Head of caudate nucleus (tissue), 42 donors: ENCODE measurements at places on chromosomes 11 and 22.

- DNase-seq, result no peak
Measured at GRCh38 chr22:48084041-48084728, 1321.7 kb downstream of the TBC1D22A start.

DNA sequence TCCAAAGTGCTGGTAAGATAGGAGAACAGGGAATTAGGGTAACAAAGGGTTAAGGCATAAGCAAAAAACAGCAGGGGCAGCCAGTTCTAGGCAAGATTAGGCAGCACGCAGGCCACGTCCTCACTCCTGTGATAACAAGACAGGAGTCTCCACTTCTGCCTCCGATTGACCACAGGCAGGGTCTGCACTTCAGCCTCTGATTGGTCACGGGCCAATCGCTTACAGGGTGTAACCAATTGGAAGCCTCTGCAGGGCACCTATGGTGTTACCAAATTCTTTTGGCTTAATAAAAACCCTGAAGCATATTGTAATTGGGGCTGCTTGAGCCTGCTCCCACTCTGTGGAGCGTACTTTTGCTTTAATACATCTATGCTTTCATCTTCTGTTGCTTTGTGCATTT, 12.2 kb upstream of the GSTP1 start:
- DNase-seq, result no peak

DNA sequence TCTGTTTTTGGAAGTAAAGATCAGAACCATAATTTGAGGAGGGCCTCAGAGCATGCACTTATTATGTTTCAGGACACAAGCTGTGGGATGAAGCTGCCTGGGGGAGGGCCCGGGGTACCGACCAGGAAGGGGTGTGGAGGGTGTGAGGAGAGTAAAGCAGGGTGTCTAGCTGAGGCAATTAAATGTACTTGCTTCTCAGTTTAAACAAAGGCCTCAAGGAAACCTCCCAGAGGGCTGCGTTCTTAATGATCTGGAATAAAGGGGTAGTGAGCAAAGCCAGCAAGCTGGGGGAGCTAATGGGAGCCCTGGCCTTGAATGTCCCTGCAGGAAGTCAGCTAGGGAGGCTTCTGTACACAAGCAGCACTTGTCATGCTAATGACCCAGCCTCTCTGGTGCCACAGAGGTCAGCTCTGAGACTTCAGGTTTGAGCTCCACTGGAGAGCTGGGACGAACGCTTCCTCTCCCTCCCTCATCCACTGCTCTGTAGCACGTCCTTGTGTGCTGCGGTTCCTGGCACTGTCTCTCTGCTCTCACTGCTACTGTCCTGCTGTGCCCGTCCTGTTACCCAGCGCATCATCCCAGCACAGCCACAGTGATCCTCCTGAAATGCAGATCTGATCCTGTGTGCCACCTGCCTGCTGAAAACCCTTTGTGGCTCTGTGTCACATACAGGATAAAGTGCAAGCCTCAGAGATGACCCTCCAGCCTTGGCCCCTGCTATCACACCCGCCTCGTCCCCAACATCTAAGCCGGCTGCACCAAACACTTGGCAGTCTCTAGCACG, 159.7 kb downstream of the DBX1 start:
- peak; percentile 34 for DNase-seq

DNA sequence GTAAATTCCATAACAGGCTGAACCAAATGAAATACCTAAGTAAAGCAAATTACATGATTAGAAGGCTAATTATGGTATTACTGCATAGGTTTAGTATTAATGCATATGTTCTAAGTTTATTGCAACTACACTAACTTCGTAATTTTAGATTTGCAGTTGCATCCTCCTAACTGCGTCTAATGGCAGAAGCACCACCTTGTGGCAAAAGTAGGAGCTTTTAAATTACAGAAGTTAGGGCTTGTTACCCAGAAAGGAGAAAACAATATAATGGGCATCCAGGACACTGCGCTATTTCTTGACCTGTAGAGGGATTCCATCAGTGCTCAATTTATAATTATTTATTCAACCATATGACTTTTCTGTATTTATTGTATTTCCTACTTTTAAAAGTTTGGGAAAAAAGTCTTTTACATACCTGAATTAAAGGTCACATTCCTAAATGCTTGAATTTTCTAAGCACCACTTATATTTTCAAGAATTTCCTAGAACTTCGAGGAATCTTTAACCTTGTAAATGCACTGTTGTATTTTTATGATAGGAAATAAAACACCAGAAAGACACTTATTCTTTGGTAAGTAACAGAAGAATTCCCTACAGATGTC, 16.3 kb upstream of the GPR83 start:
- DNase-seq, result no peak

- no peak for DNase-seq
Measured at GRCh38 chr11:30483056-30483455, 103.1 kb downstream of the MPPED2 start.

GRCh38 chr11:76750746-76751145, 32.4 kb upstream of the TSKU start:
- DNase-seq, result no peak

- no peak for DNase-seq
Measured at GRCh38 chr11:134020598-134020997, 48.3 kb upstream of the JAM3 start.

- peak; percentile 74 for DNase-seq
Measured at GRCh38 chr22:38570779-38571364, 889 bp upstream of the DMC1 start.

DNA sequence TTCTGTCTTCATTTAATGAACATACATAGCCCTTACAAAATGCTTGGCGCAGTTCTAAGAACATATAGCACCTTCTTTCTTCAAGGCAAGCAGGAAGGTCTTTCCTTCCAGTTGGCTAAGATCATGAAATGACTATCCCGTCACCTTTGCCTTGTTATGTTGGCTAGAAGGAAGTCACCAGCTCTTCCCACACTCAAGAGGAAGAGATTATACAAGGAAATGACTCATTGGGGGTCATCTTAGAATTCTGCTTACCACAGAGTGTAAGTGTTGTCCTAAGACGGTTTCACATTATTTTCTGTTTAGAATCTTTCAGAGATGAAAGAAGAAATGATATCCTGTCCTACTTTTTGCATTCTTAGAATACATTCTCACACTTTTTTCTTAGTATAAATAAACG, 808.0 kb upstream of the LUZP2 start:
- DNase-seq, result no peak

DNA sequence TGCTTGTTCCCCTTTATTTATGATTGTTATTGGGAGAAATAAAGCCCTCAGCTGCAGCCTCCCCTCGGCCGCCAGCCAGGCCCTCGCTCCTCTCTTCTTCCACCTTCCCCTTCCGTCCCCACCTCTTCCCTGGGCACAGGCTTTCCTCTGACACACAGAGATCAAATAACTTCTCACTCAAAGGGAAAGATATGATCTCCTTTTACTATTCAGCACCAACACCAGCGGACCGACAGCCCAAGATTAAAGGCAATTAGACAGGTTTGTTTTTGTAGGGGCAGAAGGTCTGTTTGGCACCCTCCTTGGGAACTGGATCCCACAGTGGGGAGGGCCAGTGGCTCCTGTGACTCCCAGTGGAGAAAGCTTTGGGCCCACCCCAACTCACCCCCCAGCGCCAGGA, 23.0 kb downstream of the NECTIN1 start:
- DNase-seq, result no peak

GRCh38 chr11:30131535-30131934, 99.3 kb upstream of the FSHB start:
- DNase-seq, result no peak

GRCh38 chr11:95102733-95103132, 13.1 kb downstream of the ENDOD1 start:
- no peak for DNase-seq

GRCh38 chr22:49887702-49888101, 30.5 kb downstream of the ALG12 start:
- no peak for DNase-seq

DNA sequence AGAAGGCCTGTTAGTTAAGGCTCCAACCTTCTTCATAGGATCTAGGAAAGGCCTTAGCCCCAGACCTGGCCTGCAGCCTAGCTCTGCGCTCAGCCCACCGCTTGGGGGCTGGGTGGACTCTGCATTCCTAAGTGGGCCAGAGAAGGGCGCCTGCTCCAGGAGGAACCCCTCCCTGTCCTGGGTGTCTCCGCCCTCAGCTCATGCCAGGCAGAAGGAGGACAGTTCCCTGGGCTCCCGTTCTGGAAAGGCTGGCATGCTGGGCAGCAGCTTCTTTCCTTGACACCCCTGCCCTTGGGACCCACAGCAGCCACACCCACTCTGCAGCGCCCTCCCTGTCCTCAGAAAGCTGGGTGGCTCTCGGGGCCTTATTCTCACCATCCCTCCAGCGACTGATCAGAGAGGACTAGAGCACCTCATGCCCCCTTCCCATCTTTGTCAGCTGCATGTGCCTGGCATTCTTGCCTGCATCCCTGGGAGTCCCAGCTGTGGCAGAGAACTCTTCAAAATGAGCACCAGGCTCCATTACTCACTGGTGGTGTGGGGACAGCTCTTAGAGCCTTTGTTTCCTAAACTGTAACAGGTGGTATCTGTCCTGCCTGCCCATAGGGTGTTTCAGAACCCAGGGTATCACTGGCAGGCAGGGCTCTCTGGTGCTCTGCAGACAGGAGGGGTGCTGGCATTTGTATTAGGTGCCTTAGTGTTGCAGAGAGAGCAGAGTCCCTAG, 20.3 kb upstream of the MYRF start:
- peak; percentile 26 for DNase-seq

- no peak for DNase-seq
Measured at GRCh38 chr11:34614344-34615104, 6.4 kb upstream of the EHF start.

- no peak for DNase-seq
Measured at GRCh38 chr11:125890447-125891100, 3.1 kb downstream of the HYLS1 start.
